ENCODE measurements at places on chromosomes 11 and 22.

GRCh38 chr11:12508151-12508751, 130.9 kb downstream of the PARVA start:
- no peak for DNase-seq

GRCh38 chr11:2980168-2980840, 11.8 kb downstream of the NAP1L4 start:
- DNase-seq = no peak

DNA sequence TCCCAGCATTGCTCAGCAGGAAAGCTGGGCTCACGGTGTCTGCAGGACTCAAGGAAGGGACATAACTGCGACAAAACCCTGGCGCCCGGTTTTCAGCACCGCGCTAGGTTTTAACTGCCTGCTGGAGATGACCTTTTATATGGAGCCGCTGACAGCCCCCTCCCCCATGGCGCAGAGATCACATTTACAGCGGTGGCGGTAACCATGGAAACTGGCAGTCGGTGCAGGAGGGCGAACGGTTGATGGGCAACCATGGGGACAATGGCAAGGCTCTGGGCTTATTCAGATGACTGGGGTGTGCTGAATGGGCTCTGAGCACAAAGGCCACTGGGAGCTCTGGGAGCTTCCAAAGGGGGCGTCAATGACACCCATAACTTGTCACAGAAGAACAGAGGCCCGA, 37.2 kb downstream of the CELSR1 start:
- no peak for DNase-seq

DNA sequence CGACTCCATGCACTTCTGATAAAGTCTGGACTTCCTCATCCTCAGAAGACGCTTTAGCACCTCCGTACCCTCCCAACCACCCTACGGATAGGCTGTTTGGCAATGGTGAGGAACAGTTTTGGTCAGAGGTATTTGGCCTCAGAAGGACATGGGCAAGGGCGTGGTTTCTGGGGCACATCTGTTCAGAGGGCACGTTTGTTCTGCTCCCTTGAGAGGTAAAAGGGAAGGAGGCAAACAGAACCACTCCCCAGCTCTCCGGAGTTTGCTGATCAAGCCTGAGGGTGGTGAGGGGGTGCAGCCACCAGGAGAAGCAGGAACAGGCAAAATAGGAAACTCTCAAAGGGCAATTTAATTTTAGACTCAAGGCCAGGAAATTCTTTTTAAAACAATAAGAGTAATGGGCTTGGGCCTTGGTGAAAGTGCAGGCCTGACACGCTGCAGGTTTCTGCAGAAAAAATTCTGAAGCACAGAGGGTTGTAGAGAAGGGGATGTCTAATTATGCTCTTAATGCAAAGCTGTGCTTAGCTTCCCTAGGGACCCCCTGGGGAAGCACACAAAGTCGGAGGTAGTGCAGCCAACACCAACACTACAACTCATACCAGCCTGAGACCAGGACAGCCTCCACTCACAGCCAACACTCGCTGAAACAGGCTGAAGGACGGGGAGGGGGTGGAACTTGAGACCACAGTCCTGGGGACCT, 23.3 kb downstream of the ETS1 start:
- DNase-seq = no peak
